ENCODE measurements at places on chromosomes 5 and 9.

GRCh38 chr9:114709636-114710035 lies 27.6 kb upstream of the TEX48 start:
- no peak for DNase-seq

GRCh38 chr5:155746367-155747038 lies 580.5 kb upstream of the SGCD start:
- DNase-seq, result no peak

GRCh38 chr5:10743951-10744350 lies 17.1 kb downstream of the DAP start:
- no peak for DNase-seq

DNA sequence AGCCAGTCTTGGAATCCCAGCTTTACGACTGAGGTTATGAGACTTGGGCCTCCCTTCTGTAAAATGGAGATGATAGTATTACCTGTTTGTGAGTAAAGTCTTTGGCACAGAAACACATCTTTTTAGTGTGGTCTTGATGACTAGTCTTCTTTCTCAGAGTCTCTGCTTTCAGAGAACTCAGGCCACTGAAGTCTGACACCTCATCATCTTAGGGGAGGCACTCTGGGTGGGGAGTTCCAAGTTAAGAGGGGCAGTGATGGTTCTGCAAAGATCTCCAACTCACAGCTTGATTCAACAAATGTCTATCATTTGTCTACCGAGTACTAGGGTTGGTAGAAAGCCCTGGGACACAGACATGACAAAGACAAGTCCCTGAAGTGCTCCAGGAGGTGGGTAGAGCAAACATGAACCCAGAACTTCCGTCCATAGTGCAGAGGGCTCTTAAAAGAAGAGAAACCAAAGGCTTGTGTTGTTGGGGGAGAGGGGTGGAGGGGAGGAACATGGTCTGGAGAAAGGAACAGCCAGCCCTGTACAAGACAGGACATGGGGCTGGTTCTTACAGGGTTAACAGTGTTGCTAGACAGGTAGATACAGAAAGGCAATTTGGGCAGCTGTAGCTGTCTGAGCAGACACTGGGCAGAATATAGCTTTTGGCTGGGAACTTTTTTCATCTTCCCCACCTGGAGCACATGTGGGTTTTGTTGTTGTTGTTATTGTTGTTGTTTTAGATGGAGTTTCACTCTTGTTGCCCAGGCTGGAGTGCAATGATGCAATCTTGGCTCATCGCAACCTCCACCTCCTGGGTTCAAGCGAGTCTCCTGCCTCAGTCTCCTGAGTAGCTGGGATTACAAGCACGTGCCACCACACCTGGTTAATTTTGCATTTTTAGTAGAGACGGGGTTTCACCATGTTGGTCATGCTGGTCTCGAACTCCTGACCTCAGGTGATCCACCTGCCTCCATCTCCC lies 2.6 kb upstream of the CD14 start:
- no peak for DNase-seq

- no peak for DNase-seq
Observed at GRCh38 chr5:64108674-64109073, 57.0 kb upstream of the RNF180 start.

DNA sequence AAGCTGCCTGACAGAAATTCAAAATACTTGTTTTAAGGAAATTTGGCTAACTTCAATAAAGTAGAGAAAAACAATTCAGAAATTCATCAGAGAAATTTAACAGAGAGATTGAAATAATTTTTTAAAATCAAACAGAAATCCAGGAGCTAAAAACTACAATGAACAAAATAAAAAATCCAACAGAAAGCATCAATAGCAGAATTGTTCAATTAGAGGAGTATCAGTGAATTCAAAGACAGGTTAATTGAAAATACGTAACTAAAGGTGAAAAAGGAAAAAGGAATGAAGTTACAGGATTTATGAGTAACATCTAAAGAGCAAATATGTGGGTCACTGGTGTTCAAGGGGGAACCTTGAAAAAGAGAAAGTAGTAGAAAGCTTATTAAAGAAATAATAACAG lies 36.8 kb downstream of the FANCC start:
- DNase-seq, result no peak

DNA sequence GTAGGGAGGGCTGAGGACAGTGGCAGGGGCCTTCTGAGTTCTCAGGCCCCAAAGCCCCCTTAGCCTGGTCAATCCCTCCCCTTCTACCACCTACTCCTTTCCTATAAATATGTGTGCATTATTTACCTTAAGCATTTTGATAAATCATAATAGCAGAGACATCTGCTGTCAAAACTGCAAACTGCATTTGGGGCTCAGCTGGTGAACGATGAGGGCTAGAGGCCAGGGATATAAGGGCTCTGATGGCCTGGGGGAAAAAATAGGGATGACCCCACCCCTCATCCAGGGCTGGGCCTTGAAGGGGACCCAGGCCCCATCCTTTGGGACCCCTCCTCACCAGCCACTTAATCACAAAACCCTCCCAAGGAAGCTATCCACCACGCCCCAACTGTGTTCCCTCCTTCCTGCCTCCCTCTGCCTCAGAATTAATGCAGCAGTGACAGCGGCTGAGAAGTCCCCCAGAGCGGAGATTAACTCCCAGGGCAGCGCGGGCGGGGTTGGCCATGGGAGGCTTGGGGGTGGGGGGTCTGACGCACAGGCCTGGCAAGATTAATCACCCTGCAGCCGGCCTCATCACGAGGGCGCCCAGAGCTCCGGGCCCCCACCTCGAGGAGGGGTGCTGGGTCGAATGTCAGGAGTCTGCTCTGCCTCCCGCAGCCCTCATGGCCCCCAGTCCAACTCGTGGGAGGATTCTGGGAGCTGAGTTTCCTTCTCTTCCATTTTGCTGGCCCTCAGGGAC lies 42.1 kb downstream of the CXXC5 start:
- DNase-seq, result peak; percentile 71

DNA sequence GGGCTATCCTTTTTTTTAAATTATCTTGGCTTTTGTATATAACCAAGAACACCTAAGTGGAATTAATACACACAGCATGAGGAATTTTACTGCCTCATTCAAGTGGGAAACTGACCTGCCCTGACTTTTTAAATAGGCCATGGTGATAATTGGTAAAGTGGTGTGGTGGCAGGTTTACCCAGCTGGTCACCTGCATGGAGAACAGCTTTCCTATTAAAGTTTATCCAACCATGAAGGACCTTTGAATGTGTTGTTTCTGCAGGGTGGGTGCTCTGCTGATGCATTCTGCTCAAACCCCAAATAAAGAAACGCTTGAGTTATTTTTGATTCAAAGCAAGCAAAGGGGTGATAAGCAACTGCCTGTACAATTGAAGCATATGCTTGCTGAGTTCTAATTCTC lies 261.0 kb upstream of the GRIN3A start:
- DNase-seq, result no peak

DNA sequence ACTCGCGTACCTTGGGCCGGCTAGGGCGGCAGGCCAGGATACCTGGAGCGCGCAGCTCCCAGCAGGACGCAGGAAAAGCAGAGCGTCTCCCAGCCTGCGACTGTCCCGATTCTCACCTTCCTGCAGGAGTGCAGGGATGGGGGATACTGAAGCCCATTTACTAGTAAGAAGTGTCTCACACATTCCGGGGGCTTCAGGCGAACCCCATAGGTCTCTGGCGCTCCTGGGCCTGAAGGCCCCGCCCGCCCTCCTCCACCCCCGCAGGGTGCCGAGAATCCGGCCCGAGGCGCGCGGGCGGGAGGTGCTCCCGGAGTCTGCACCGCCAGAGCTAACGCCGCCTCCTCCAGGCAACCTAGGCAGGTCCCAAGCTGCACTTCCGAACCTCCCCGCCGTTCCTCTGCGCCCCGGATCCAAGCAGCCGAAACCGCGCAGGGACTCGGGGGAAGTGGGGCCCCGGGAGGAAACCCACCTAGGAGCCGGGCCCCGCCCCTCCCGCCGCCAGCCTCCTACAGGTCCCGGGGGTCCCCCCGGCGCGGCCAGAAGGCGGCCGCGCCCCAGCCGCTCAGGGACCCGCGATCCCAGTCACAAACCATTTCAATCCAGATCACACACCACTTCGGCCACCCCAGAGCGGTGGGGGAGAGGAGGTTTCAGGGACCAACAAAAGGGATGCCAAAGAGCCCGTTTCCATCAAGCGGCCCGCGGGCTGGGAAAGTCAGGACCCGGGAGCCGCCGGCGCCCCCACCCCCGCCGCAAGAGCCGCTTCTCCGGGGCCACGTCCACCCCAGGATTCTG lies 1.2 kb downstream of the ROR2 start:
- DNase-seq, result no peak

DNA sequence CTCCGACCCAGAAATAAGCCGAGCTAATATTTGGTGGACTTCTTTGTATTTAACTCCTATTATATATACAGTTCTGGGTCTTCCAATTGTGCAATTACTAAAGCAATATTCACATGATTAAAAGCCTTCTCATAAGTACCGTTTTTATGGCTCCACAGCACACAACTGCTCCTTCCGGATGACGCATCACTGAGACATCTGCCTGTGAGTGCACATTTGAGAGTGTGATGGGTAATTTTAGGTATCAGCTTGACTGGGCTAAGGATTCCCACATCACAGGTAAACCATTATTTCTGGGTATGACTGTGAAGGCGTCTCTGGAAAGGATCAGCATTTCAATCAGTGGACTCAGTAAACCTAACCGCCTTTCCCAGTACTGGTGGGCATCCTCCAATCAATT lies 77.5 kb upstream of the SYK start:
- DNase-seq, result no peak

- DNase-seq, result no peak
Observed at GRCh38 chr5:4576908-4577307, 563.2 kb upstream of the ADAMTS16 start.

- no peak for DNase-seq
Observed at GRCh38 chr9:114169952-114170770, 14.8 kb downstream of the COL27A1 start.

DNA sequence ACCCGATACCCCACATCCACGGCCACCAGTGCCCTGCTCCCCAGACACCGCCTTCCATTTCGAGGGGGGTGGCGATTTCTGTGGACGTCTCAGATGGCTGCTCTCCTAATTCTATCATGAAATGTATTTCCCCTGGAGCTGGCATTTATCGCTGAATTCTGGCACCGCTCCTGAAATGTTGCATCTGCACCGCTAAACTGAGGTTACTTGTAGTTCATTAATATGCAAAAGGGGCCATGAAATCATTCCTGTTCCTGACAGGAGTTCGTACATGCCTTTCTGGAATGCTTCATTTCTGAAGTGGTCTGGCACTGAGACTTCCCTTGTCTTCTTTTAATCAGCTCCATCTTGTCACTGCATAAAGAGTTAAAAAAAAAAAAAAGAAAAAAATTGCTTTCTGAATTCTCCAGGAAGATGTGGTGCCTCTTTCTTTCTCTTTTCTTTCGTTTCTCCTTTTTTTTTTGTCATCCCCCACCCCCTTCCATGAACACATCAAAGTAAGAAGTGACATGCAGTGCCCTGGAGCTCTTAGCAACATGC lies 97.7 kb upstream of the SMARCA2 start:
- no peak for DNase-seq

GRCh38 chr5:143101725-143102386 lies 301.6 kb downstream of the NR3C1 start:
- no peak for DNase-seq

DNA sequence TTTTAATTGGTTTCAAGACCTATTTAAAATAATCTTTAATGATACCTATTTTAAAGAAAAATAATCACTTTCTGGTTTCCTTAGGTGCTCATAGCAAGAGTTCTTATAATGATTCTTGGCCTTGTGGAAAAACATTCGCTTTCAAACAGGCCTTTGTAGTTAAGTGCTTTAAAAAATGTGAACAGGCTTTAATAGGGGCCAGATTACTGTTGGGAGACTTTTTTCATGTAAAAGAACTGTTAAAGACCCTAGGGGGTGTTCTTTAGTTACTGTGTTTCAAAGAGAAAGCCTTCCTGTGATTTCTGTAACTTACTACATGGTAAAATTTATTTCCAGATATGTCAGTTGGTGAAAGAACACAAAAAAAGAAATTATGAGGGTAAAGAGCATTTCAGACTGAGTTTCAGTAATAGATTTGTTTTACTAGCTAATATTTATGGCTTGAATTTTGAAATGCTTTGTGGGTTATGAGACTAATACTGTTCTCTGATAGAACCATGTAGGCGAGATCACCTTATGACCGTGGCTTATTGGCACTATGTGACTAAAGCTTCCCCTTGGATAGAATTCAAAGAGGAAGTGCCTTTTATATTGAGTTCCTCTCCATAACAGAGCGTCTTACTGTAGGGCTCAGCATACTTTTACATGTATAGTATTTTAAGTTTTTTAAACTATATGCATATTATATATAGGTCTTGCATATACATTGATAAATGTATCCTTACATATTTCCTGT lies 70.7 kb downstream of the CSNK1G3 start:
- DNase-seq, result no peak

DNA sequence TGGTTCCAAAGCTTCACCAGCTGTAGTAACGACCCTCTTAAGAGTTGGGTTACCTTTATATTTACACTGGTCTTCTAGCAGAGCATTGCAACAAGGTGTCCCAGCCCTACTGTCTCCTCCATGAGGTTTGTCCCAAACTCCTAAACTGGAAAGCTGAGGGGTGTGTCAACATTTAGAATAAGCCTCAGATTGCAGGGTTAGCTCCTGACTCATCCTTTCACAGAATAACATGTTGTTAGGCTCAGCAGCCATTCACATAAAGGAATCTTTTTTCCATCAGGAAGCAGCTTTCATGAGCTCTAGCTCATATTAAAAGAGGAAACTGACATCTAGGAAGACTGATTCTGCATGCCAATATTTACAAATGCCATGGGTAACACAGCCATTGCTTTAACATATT lies 238.7 kb downstream of the EFNA5 start:
- no peak for DNase-seq

GRCh38 chr9:14318361-14318760 lies 4.4 kb upstream of the NFIB start:
- DNase-seq, result no peak

DNA sequence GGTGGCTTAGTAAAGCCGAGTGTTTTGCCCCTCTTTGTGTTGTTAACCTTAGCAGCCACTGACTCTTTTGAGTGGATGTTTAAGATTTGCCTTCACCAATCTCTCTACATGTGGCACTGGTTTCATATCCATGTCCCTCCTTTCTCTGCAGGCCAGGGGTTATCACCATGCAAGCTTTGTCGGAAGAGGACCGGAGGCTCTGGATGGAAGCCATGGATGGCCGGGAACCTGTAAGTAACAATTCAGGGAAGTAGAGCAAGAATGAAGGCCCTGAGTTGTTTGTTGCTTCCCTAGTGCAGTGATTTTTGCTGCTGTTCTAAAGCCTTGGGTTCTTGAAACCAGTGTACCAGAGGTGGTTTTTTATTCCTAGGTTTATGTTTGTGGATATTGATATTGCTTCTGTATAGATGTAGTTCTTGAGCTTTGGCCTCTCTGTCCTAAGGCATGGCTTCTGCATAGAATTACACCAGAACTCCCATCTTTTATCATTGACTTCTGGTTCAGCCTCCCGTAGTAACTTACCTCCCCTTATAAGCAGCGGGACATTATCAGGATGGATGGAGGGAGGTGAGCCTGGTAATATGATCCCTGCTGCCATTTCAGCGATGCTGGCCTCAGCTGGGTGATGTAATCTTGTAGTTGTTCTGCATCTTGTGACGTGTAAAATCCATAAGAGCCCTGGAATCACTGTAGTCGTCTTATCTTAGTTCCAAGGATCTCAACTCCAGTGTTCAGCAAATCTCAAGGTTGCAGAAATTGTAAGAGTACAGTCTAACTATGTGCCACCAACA lies 161.9 kb downstream of the ARHGAP26 start:
- no peak for DNase-seq
